Putamen (tissue), 1 donor: ENCODE measurements at places on chromosomes 6 and 20.
A peak's percentile ranks its signal among the peaks of the same experiment; 100 is the strongest.

DNA sequence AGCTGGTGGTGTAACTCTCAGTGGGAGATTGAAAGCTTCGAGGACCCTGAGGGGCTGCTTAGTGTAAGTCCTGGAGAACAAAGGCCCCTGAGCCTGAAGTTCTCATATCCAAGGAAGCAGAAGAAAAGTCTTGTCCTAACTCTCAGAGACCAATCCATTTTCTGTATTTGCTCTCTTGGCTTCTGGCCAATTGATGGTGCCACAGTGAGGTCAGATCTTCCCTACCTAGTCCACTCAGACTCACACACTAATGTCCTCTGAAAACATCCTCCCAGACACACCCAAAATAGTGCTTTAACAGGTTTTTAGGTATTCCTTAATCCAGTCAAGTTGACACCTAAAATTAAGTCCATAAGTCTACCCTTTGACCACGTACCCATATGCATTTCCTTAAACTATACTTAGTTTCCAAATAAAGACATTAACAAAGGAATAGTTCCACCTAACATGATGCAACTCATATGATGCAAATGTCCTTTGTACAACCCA, 29.4 kb downstream of the ZNF292 start:
- no peak for DNase-seq

- DNase-seq = no peak
Observed at GRCh38 chr6:12439296-12439695, 149.1 kb downstream of the EDN1 start.

DNA sequence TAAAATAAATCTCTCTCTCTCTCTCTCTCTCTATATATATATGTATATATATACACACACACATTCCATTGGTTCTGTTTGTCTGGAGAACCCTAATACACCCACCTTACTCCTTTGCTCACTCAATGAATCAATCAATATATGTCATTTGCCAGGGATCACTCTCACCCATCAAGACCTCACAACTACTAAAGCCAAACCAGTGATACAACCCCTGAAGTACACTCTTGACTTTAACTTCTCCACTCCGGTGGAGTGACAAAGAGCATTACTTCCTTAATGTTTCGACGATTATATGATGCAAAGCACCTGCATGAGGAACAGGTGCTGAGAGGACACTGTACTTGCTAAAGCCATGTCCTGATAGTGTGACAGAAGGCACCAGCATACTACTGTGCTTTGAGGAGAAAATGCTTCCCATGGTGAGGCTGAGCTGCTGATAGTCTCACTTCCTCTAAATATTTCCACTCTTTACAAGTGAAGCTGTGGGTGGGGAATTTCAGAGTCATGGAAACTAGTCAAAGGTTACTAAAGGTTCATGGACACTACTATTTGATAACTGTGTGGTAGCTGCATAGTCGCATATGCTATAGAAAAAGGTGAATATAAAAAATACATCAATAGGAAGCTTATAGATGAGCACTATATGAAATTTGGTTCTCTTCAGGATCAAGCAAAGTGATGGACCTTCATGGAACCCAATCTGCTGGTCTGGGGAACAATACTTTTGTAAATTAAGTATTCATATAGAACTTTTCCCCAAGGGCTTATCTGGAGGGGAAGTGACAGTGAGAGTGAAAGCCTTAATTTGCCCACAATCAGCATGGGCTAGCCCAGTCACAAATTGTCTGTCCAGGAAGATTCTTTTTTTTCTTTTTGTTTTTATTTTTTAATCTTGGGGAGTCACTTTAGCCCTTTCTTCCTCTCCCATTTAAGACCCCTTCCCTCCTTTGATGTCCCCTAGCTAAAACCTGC, 141.9 kb upstream of the NEDD9 start:
- no peak for DNase-seq

DNA sequence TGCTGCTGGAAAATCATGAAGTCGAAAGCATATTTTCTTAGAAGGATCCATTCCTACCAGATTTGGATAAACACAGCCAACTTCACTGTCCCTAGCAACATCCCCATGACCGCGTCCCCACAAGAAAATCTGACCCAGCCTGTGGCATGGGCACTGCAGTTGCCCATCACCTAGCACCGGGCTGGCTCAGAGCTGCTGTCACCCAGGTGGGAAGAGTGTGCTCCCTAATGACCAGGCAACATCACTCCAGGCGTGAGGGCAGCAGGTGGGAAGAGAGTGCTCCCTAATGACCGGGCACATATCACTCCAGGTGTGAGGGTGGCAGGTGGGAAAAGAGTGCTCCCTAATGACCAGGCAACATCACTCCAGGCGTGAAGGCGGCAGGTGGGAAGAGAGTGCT, 238.0 kb downstream of the TBXT start:
- DNase-seq = no peak

DNA sequence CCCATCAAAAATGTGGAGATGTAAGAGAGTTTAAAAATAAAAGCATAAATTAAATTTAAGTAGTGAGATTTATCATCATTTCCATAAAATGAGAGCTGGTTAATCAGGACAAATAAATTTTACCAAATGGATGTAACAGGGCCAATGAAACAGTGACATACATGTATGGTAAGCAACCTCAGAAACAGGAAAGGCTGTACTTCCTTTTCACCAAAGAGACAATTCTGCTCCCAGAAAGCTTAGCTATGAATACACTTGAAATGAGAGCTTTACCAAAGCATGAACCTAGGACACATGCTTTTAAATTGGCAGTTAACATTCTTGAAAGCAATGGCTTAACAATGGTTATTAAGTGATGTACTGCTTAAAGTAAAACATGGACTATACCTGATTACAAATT, 12.1 kb upstream of the UBE2J1 start:
- no peak for DNase-seq

GRCh38 chr6:34381081-34381480, 11.4 kb downstream of the NUDT3 start:
- peak; percentile 45 for DNase-seq

- no peak for DNase-seq
Observed at GRCh38 chr6:84258268-84258667, 30.8 kb upstream of the CEP162 start.

- peak; percentile 65 for DNase-seq
Observed at GRCh38 chr6:12289933-12290820, at the start of gene EDN1. Gene EDN1 (plus strand): TSS chr6:12290361. CDS start chr6:12290630, 269 bp downstream.

- no peak for DNase-seq
Observed at GRCh38 chr20:58642441-58642840, 8.6 kb upstream of the STX16 start.

GRCh38 chr20:3866464-3866863, 19.8 kb downstream of the MAVS start:
- no peak for DNase-seq

- DNase-seq = peak; percentile 57
Observed at GRCh38 chr20:653110-653589, at the start of gene SRXN1. Gene SRXN1 (minus strand): TSS chr20:653200. CDS start chr20:653185, 15 bp downstream.

GRCh38 chr6:55319961-55320695, 7.1 kb upstream of the GFRAL start:
- no peak for DNase-seq

- no peak for DNase-seq
Observed at GRCh38 chr6:144912474-144912873, 627.3 kb downstream of the UTRN start.

DNA sequence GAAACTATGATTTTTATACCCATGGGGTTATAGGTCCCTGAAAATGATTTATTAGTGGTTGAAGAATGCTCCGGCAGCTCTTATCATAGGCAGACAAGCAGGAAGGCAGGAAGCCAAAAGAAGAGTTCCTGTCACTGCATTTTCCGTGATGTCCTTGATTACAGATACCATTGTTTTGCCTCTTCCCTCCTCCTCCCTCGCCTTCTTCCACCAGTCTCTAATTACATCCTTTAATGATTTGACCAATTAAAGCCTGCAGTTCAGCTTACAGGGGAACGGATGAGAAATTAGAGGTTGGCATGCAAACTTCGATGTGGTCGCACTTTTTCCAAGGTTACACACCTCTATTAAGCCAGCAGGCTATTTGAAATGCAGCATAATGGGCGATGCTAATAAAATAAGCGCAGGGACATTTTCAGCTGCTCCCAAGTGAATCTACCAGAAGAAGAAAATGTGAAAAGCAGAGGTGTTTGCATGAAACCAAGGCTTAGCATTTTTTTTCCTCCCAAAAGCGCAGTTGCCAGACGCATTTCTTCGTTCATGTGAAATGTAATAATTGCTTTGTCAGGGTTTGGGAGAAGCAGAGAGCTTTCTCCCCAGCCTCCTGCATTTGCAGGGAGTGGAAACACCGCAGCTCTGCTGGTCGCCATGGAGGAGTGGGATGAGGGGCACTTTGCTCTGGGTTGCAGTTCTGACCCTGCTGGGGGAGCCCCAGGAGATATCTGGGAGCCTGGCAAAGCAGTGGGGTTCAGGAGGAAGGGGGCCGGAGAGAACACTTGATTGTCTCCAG, 6.0 kb downstream of the NOX3 start:
- DNase-seq = no peak

GRCh38 chr6:56863366-56863765, 91.5 kb upstream of the BEND6 start:
- DNase-seq = no peak

DNA sequence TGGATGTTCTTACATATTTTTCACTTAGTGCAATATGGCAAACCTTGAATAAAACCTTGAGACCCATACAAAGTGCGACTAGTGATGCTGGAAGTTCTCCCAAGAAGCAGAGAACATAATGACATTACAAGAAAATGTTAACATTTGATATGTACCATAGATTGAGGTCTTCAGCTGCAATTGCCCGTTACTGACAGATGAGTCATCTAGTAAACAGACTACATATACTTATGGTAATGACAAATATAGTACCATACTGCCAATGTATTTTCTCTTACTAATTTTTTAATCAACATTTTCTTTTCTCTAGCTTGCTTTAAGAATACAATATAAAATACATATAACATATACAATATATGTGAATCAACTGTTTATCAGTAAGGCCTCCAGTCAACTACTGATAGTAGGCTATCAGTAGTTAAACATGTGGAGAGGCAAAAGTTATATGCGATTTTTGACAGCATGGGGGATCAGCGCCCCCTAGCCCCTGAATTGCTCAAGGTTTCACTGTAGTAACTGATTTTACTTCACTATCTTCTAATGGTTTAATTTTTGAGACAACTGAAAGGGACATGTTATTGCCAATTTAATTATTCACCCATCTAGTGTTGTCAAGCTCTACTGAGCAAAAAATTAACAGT, 166.7 kb upstream of the ADGRB3 start:
- DNase-seq = no peak

DNA sequence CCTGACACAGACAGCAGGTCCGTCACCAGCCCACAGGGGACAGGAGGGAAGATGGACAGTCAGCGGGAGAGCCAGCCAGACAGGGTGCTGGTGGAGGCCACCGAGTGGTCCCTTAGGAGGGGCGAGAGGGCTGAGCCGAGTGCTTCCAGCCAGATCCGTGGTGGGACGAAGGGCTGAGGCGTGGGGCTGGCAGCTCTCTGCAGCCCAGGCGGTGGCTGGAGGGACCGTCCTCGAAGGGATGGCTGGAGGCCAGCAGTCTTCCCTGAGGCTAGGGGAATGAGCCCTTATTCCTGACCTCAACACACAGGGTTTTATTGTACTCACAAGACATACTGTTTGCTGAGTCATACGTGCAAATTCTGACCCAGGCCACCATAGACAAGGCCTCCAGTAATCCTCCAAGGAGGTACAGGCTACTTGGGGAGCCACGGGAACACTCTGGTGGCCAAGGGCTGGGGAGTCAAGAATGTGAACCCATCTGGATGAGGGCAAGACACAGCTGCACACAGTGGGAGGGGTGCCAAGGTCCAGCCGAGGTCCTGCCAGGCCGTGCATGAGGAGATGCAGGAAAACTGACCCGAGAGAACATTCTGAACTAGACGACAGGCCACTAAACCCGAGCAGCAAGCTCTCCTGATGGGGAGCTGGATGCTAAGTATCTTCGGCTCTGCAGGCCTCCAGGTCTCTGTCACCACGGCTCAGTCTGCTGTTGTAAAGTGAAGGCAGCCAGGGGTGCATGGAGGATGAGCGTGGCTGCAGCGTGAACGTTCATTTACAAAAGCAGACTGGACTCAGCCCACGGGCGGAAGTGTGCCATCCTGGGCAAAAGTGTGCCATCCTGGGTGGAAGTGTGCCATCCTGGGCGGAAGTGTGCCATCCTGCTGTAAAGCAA, 242.5 kb downstream of the TTLL2 start:
- DNase-seq = no peak

DNA sequence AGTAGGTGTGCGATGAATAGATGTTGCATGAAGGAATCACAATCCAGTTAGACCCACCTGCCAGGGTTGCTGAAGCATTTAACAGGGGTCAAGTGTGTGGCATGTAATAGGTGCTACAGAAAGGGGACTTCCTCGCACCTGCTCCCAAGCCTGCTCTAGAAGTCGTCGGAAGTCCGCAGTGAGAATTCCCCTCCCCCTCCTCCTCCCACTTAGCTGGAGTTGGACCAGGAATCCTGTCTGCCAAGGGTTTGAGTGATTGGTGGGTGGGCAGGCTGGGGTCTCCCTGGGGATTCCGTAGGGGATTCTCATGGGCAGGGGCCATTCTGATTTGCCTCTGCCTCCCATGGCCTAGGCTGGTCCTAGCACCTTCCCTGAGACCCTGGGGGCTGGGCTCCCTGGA, 10.3 kb downstream of the SCRT2 start:
- no peak for DNase-seq

- DNase-seq = peak; percentile 97
Observed at GRCh38 chr6:41712651-41713103, 22.7 kb downstream of the TFEB start.

DNA sequence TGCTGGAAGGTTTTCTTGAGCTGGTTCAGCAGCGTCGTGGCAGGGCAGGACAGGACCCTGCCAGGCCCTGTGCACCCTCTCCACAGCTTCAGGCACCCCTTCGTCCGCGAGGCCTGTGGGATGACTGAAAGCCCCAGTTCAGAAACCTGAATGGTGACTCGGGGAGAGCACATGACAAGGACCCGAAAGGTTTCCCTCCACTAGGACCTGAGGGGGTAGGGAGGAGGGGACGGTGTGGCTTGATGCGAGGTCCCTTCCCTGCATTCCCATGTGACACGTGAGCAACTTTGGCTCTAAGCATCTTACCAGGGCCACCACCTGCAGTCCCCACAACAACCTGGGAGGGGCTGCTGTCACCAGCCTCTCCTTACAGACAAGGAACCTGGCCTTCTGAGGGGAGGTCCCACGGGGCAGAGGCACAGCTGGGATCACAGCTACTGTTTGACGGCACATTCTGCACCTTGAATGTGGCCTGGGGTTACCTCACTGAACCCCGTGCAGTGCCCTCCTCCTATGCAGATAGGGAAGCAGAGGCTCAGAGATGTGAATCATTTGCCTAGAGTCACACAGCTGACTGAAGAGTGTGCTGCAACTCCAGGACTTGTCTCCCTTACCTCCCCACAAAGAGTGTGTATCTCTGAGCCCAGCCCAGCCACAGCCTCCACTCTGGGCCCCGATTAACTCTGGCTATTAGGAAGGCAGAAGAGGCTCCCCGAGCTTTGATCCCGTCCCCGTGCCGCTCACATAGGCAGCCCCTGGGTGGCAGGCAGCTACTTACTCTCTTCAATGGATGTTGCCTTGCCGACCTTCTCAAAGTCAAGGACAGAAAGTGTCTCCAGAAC, 84.6 kb downstream of the PTPN1 start:
- no peak for DNase-seq

DNA sequence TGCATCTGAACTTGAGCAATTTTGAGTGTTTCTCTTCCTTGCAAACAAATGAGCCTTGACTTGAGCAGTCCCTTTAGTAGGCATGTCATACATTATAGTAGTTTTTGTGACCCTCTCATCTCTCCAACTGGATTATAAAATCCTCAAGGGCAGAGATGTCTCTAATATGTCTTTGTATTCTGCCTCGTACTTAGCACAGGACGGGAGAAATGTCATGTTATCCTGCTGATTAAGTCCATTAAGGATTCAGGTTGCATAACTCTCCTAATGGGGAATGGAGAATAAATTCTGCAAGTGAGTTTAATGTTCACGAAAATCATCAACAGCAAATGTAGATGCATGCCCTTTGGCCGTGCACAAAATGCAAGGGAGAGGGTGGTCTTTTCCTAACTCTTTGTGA, 942.9 kb downstream of the KIF16B start:
- DNase-seq = no peak
